Peyer's patch (tissue), 4 donors: ENCODE measurements at places on chromosomes 13 and 19.
A peak's percentile ranks its signal among the peaks of the same experiment; 100 is the strongest.

- DNase-seq = no peak
These were observed 947.7 kb downstream of the EFNB2 start for GRCh38 chr13:105587786-105588185.

DNA sequence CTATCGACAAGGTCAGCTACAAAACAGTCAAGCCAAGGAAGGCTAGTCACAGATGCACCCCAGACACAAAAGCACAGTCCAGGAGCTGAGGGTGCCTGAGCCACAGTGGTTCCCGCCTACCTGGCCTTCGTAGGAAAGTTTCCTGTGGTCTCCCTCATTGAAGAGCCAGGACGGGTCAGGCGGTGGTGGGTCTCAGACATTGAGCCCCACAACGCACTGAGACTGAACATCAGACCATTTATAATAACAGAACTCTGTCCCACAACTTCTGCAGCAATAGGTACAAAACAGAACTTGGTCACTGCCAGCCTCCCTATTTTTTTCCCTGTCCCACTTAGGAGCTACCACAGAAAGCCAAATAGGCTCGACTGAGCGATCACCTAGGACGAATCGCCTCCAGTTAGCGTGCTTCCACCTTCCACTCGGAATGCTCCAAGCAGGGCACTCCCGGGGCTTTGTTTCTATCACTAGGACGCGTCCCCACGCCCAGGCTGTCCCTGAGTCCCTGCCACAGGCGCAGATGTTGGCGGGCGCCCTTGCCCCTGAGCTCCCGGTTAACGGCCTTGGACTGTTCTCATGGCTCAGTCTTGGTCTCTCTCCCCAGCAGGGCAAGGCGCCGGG is 640 bp upstream of the ZNF544 start:
- DNase-seq = no peak

DNA sequence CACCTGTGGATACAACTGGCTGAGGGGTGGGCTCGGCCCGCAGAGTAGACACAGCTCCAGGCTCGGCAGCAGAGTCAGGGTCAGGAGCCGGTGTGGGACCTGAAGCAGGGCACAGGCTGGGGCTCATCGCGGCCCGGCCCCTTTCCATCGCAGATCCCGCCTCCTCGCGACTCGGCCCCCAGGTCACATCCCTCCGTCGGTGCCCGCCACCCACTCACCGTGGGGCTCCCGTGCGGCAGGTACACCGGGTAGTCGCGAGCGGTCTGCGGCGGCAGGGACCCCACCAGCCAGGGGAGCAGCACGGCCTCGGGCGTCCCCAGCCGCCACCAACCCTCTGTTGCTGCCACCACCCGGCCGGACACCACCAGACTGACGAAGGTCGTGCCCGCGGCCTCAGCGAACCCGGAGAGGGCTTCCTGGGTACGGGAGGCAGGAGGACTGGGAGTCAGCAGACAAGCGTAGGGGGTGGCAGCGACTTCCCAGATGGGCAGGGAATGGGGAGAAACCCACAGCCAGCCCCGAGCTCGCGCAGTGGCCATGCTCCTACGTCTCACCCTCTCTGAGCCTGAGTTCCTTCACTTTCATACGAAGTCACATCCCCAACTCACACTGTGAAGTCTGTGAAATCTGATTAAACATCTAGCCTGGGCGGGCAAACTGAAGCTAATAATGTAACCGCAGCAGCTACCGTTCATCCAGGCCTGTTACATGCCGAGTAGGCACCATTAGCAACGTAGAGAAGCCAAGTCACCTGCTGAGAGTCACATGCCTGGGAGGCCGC is 3.7 kb downstream of the FUZ start:
- DNase-seq = peak; percentile 51

DNA sequence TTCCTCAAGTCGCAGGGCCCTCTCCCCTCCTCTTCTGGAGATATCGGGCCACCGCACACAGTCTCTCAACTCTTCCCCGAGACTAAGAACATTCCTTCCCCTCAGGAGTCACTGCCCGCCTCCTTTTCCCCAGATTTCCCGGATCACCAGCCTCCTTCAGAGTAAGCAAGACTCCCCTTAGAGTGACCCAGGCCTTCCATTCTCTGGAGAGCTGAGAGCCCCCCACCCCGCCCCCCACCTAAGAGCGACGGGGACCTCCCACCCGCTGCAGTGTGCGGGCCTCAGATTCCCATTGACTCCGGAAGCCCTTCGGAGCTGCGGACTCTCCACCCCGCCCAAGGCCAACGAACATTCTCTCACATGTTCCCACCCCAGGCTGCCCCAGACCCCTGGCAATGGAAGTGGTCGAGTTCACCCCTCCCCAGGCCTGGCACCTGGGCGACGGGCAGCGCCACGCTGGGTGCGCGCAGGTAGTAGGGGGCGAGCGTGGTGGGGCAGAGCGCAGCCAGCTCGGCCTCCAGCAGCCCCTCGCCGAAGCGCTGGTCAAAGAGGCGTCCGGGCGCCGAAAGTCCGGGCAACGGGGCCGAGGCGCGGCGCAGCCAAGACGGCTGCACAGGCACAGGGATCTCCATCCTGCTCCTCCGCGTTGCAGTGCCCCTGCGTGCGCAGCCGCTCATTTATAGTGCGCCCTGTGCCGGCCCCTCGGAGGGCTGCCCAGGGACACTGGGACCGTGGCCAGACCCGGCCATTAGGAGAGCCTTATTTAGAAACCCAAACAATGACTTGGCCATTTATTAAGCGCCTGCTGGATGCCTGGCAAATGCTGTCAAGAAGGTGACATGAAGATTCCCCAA is at the start of gene HSPB6:
HSPB6 (minus strand) TSS at position 653 of the 854 bp plus-strand sequence; CDS start at position 632, 21 bp downstream.
- peak; percentile 50 for DNase-seq

DNA sequence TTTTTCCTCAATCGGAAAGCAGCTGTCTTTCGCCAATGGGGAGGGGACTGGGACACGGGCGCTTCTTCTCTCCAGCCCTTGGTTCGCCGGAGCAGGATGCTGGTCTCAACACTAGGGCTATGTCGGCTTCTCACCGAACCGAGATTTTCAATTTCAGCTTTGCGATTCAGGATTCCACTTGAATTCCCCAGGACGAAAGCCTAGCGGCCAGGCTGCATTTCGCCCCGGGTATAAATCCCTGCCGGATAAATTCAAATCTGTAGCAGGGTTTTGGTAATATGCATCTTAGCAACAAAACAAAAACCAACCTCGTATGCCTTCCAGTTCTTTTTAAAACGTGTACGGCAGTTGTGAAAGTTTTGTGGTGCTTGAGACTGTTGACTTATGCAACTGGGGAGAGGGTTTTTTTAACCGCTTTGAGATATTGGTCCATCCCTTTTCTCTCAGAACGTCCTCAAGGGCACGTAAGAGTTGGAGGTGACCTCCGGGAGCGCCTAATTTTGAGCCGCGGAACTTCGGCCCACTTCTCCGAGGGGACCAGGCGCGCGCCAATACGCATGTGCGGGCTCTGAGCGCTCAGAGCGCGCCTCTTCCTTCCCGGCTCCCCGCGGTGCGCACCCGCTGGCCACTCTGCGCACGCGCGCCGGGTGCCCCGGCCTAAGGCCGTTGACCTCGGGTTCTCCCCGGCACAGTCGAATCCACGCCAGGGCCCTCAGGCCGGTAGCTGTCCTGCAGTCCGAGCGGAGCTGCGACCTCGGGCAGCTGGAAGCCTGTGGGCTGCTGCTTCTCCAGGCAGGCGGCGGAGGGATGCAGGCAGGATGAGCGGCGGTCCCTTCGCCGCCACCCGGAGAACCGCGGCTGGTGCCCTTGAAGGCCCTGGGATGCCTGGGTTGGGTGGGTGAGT is 7.6 kb downstream of the POU4F1 start:
- no peak for DNase-seq
